ENCODE measurements at places on chromosomes 3 and 15. TPM values are rescaled to one million over a fixed set of nuclear protein-coding genes. Genes with fewer than 3 reads are reported as not detected.

Gene CTXN2
- not detected for total RNA-seq

- peaks cover 5% of the 10 kb centered on the region for H3K4me1 ChIP-seq
- H3K27me3 ChIP-seq, result no peaks in the 10 kb centered on the region
- no peak overlapping the region for H3K27ac ChIP-seq
- no peak overlapping the region for H3K4me3 ChIP-seq
Observed at GRCh38 chr15:100807028-100807427, 72.6 kb upstream of the ALDH1A3 start.

DNA sequence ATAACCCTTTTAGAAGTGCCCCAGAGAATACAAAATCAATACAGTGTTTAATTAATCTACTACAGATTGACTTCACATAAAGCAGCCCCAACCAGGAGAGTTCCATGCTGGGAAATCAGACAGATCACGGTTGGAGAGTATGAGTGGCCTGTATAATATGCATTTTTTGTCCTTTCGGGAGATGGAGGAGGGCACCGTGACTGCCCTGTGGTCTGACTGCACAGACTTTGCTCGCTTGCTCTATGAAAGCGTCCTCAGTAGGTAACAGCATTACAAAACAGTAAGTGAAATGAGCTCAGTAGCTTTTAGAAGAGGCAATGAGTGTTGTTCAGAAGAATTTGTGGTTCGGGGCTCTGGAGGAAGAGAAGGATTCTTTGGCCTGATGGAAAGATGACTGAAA lies 34.2 kb upstream of the SKIL start:
- no peaks in the 10 kb centered on the region for H3K27me3 ChIP-seq
- no peak for DNase-seq
- H3K27ac ChIP-seq, result peak overlapping the region; percentile 92
- H3K4me3 ChIP-seq, result peak overlapping the region; percentile 59
- peaks cover 41% of the 10 kb centered on the region for H3K4me1 ChIP-seq
- H3K36me3 ChIP-seq, result no peaks in the 10 kb centered on the region

DNA sequence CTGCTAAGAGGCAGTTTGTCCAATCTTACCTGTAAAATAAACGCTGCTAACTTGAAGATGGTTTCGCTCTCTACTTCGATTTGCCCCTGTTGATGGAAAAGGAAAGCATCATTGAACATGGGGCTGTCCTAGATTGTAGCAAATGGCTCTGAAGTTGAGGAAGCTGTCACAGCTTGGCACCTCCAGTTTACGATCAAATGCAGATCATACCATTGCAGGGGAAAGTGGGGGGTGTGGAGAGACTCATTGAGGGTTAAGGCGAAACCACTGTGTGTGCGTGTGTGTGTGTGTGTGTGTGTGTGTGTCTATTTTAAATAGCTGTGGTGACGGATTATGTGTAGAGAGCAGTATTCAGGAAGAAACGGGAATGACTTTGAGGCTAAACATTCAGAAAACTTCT lies 127.6 kb upstream of the LMOD3 start:
- no peaks in the 10 kb centered on the region for H3K4me1 ChIP-seq
- H3K27ac ChIP-seq, result peak overlapping the region; percentile 24
- DNase-seq, result no peak
- H3K27me3 ChIP-seq, result peaks cover 11% of the 10 kb centered on the region

DNA sequence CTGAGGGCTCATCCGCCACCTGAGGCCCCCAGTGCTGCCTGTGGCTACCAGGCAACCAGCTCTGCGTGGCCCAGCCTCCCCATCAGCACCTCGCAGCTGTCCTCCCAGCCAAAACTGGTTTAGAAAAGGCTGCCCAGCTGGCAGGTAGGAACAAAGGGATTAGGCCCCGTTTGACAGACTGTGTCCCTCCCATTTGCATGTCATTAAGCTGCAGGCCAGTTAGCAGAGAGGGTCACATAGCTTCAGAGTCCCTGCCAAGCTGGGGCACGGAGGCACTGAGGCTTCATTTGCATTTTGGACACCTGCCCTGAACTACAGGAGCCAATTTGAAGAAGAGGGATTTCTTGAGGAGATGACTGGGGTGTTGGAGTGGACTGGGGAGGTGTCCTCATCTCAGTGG lies 177.9 kb downstream of the TLE3 start:
- H3K4me1 ChIP-seq, result no peaks in the 10 kb centered on the region
- DNase-seq, result no peak
- no peak overlapping the region for H3K4me3 ChIP-seq
- H3K36me3 ChIP-seq, result peaks cover 7% of the 10 kb centered on the region

DNA sequence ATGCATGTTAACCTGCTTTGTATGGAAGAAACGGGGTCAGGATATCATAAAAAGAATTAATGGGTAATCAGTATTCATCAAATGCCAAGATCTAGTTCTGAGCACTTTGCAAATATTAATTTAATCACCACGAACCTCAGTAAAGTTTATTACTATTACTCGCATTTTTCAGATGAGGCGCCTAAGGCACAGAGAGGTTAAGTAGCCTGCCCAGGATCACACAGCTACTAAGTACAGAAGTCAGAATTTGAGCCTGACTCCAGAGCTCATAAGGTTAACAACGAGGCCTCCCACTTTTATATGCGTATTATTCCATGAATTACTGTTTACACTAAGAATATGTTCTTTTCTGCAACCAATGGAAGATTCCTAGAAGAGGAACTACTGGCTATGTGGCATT lies 109.6 kb upstream of the KLF13 start:
- peaks cover 13% of the 10 kb centered on the region for H3K4me1 ChIP-seq
- H3K4me3 ChIP-seq, result no peak overlapping the region
- DNase-seq, result no peak
- H3K27me3 ChIP-seq, result no peaks in the 10 kb centered on the region
- no peaks in the 10 kb centered on the region for H3K36me3 ChIP-seq

Gene NTRK3
- total RNA-seq, result not detected

- no peak overlapping the region for H3K27ac ChIP-seq
- no peaks in the 10 kb centered on the region for H3K27me3 ChIP-seq
- H3K36me3 ChIP-seq, result peaks cover 29% of the 10 kb centered on the region
- no peak overlapping the region for H3K4me3 ChIP-seq
- no peak for DNase-seq
- peaks cover 7% of the 10 kb centered on the region for H3K4me1 ChIP-seq
Observed at GRCh38 chr3:3151513-3151912, 24.8 kb downstream of the TRNT1 start.

- peaks cover 31% of the 10 kb centered on the region for H3K4me1 ChIP-seq
- H3K27me3 ChIP-seq, result no peaks in the 10 kb centered on the region
- no peak for DNase-seq
- peak overlapping the region; percentile 69 for H3K27ac ChIP-seq
- peaks cover 3% of the 10 kb centered on the region for H3K36me3 ChIP-seq
Observed at GRCh38 chr3:129549006-129549800, 6.2 kb downstream of the H1-8 start.

GRCh38 chr15:27846722-27847395 lies 252.3 kb downstream of the OCA2 start:
- peaks cover 12% of the 10 kb centered on the region for H3K4me1 ChIP-seq
- no peak for DNase-seq
- no peak overlapping the region for H3K4me3 ChIP-seq
- no peaks in the 10 kb centered on the region for H3K27me3 ChIP-seq

Gene TRIM42
- not detected for total RNA-seq

DNA sequence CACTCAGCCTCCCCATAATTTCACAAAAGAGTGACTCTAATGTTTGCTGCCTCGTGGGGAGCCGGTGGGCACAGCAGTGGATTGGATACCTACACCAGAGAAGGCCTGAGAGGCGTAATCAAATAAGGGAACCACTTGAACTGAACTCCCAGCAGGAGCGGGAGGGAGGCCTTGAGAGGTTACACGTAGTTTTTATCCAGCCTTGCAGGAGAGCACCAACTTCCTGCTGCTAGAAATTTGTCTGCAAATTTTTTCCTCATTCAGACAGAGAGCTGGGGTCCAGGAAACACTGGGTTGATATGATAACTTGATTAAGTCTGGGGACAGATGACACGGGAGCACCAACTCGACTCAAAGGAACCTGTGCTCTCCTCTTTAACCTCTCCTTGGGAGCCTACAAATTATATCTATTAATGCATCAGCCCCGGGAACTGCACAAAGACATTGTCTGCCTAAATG lies 69.8 kb downstream of the HES1 start:
- peaks cover 8% of the 10 kb centered on the region for H3K4me1 ChIP-seq
- no peak overlapping the region for H3K27ac ChIP-seq
- H3K27me3 ChIP-seq, result peaks cover 45% of the 10 kb centered on the region
- H3K36me3 ChIP-seq, result no peaks in the 10 kb centered on the region
- no peak for DNase-seq

GRCh38 chr3:149736953-149737205 lies 15.4 kb downstream of the COMMD2 start:
- H3K4me1 ChIP-seq, result peaks cover 38% of the 10 kb centered on the region
- peaks cover 10% of the 10 kb centered on the region for H3K36me3 ChIP-seq
- DNase-seq, result no peak

- H3K4me3 ChIP-seq, result no peak overlapping the region
- no peaks in the 10 kb centered on the region for H3K4me1 ChIP-seq
- no peak overlapping the region for H3K27ac ChIP-seq
Observed at GRCh38 chr3:54159917-54160316, 37.6 kb downstream of the CACNA2D3 start.

DNA sequence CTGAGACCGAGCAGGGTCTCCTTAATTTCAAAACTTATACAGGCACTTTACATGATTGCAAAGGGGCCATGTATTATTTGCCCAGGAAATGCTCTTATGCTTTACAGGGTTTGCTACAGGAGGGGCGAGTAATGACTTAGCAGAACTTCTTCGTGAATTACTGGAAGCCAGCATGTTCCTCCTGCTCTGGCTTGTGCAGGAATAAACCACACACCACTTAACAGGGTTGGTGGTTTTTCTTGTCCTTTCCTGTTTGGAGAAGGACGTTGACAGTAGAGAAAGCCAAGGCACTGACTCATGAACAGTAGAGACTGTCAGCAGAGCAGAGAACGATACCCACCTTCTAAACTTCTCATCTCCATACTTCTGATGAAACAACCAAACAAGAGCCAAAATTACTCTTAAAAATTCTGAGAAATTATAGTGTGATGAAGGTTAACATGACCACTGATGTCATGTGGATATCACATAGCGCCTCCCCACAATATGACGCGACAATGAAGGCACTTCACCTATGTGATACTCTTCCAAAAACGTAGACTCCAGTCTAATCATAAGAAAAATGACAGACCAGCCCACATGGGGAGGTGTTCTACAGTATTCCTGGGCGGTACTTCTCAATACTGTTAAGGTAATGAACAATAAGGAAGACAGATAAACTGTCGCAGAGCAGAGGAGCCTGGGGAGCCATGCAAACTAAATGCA lies 24.7 kb upstream of the MCTP2 start:
- DNase-seq, result no peak
- H3K4me1 ChIP-seq, result peaks cover 6% of the 10 kb centered on the region
- H3K4me3 ChIP-seq, result no peak overlapping the region
- H3K27ac ChIP-seq, result peak overlapping the region; percentile 62

DNA sequence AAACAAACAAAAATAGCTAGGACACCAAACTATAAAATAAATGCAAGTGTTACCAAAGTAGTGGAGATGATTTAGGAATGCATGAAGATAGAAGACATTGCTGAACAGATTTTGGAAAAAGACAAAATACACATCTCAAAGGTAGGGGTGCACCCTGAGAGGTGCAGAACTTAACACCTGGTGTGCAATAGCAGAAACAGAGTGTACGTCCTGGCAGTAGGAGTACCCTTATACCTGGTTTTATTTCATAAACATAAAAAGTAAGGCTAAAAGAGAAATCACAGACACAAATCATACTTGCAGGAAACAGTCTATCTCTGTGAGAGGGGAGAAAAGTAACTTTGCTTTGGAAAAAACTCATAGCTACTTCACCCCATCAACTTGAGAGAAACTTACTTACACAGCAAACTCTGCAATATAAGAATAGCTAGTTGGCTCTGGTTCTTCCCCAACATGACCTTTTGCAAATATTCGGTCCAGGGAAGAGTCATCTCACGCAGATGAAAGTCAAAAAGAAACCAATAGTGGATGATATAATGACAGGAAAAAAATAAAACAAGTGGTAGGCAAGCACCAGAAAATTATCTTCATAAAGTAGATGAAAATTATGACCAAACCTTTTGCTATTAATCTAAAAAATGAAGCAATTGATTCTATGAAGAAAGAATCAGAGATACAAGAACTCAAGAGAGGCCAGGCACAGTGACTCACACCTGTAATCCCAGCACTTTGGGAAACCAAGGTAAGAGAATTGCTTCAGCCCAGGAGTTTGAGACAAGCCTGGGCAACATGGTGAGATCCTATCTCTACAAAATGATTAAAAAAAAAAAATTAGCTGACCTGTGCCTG lies 108.9 kb upstream of the BNIP2 start:
- no peak overlapping the region for H3K4me3 ChIP-seq
- no peaks in the 10 kb centered on the region for H3K4me1 ChIP-seq
- no peak for DNase-seq
- peaks cover 42% of the 10 kb centered on the region for H3K27me3 ChIP-seq

DNA sequence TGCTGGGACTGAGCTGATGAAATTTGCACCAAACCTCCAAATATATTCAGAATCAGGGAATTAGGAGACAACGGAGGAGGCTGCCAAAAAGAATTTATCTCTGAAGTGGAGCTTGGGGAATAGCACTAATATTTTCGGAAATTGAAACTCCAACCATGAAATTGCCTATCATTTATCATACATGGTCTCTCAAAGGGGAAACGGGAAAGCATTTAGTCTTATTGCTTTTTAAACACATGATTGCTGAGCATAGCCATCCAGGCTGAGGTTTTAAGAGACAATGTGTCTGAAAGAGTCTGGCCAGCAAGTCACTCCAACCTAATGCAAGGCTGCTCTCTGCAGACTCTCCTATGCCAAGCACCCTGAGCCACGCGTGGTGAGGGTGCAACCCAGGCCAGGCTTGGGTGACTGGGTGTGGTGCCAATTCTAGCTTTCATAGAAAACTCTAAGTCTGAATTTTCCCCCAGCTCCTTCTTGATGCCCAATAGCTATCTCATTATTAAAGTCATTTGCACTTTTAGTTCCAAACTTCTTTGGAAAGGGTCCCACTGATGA lies 200.2 kb downstream of the RPLP1 start:
- peaks cover 2% of the 10 kb centered on the region for H3K36me3 ChIP-seq
- no peak overlapping the region for H3K27ac ChIP-seq
- H3K4me1 ChIP-seq, result peaks cover 9% of the 10 kb centered on the region
- H3K27me3 ChIP-seq, result peaks cover 64% of the 10 kb centered on the region

DNA sequence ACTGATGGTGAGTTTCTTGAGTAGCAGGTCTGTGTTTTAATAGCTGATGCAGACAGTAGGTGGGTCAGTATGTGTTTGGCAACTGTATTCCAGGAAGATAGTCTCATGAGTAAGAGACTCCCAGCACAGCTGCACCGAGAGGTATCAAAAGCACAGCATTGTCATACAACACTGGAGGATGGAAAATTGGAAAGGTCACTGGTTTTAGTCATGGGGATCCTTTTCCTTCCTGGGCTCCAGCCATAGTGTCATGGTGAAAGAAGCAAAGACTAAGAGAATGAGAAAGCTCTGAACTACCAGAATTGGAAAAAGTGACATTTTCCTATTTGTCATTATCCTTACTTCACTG lies 61.5 kb downstream of the P3H2 start:
- peaks cover 85% of the 10 kb centered on the region for H3K4me1 ChIP-seq
- no peaks in the 10 kb centered on the region for H3K27me3 ChIP-seq
- H3K4me3 ChIP-seq, result no peak overlapping the region
- no peak for DNase-seq
- H3K36me3 ChIP-seq, result no peaks in the 10 kb centered on the region

- H3K27me3 ChIP-seq, result no peaks in the 10 kb centered on the region
- peaks cover 78% of the 10 kb centered on the region for H3K4me1 ChIP-seq
- peaks cover 13% of the 10 kb centered on the region for H3K36me3 ChIP-seq
- peak overlapping the region; percentile 88 for H3K27ac ChIP-seq
- H3K4me3 ChIP-seq, result peak overlapping the region; percentile 78
- DNase-seq, result no peak
Observed at GRCh38 chr3:99873269-99874102, 55.8 kb downstream of the CMSS1 start.

Gene B4GALT4
- 26.7 TPM for total RNA-seq

Gene USP4
- total RNA-seq, result 31.6 TPM

- H3K27me3 ChIP-seq, result no peaks in the 10 kb centered on the region
- H3K4me3 ChIP-seq, result no peak overlapping the region
- H3K36me3 ChIP-seq, result no peaks in the 10 kb centered on the region
- no peak for DNase-seq
- no peaks in the 10 kb centered on the region for H3K4me1 ChIP-seq
Observed at GRCh38 chr3:128703561-128703960, 22.4 kb upstream of the RAB7A start.

All from chondrocyte (in vitro differentiated cells).